NCI-H1092 (cell line): ENCODE measurements at places on chromosomes 4 and X.
A peak's percentile ranks its signal among the peaks of the same experiment; 100 is the strongest.

- no peak for DNase-seq
Observed at GRCh38 chr4:159097785-159098184, 5.1 kb upstream of the RAPGEF2 start.

GRCh38 chr4:20356565-20356964, 104.9 kb downstream of the SLIT2 start:
- DNase-seq = peak; percentile 88

DNA sequence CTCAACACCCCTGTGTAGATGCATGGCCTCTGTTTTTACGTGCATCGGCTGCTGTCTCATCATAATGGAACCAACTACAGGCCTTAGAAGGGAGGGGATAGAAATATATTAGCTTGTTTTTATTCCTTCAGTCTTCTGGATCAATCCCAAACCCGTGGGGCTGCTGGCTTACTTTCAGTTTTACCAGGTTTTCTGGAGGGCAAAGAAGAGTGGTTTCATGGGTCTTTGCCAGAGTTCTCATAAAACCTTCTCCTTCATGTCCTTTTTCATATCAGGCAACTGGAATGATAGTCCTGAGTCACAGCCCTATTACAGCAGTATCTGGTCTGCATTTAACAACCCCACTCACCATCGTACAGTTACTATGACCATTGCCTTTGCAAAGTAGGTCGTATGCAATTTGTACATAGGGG, 34.6 kb downstream of the PPP2R2C start:
- no peak for DNase-seq

GRCh38 chr4:40288566-40288965, 46.6 kb upstream of the CHRNA9 start:
- no peak for DNase-seq

DNA sequence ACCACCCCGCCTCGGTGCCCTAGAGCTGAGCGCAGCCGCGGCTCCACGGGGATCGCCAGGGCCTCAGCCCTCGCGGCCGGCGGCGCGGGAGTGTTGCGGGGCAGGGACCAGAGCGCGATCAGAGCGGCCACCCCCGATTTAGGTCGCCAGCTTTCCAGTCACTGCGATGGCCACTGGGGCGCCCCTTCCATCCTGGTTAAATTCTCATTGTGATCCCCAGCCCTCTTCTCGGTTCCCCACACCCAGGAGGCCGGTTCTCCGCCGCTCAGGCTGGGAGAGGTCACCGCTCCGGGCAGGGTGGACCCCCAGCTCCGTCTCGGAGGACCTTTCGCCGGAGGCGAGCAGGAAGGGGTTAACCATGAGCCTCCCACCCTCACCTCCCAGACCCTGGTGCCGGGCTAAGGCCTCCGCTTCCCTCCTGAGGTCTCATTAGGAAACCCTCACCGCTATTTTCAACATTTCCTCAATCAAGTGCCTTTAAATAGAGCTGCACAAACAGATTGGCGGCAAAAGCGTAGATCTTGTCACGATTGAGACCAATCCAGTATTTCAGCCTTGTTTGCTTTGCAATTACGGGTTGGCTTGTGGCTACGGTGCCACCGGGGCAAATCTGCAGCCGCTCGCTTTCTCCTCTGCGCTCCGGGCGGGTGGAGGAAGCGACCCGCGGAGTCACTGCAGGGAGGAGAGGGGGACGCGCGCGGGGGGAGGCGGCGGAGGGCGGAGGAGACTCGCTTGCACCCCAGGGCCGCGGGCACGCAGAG, 8.3 kb upstream of the HAND2 start:
- peak; percentile 58 for DNase-seq

- DNase-seq = peak; percentile 9
Observed at GRCh38 chr4:48315728-48316630, 25.4 kb upstream of the SLAIN2 start.

- DNase-seq = peak; percentile 11
Observed at GRCh38 chrX:115642895-115643530, 82.0 kb downstream of the PLS3 start.

GRCh38 chr4:77375866-77376607, 219.0 kb downstream of the CCNG2 start:
- DNase-seq = no peak

GRCh38 chr4:52750819-52751486, at the start of gene ERVMER34-1:
ERVMER34-1 (minus strand) TSS chr4:52751425; CDS start chr4:52745520, 5,905 bp downstream.
- DNase-seq = no peak

GRCh38 chr4:101122019-101122418, 225.3 kb downstream of the PPP3CA start:
- no peak for DNase-seq

DNA sequence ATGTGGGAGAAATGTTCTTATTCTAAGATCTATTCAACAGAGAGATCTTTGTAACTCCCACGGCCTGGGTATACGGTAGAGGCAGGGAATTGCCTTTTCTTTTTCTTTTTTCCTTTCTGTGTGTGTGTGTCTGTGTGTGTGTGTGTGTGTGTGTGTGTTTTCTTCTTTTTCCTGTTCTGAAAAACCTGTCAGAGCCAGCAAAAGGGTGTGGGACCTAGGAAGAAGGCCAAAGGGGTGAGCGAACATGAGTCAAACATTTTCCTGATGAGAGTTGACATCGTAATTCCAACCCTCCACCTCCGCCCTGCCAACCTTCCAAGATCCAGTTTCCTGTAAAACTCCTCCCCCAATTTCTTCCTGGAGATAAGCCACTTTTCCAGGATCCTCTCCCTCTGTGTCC, 2.8 kb upstream of the CHIC2 start:
- no peak for DNase-seq

- DNase-seq = no peak
Observed at GRCh38 chr4:126965877-126966276, 666.9 kb upstream of the INTU start.

- no peak for DNase-seq
Observed at GRCh38 chr4:187547316-187547715, 448.3 kb upstream of the ZFP42 start.

GRCh38 chr4:10099499-10100325, 16.9 kb downstream of the WDR1 start:
- no peak for DNase-seq

- no peak for DNase-seq
Observed at GRCh38 chrX:145727476-145727875, 90.2 kb upstream of the SLITRK2 start.

DNA sequence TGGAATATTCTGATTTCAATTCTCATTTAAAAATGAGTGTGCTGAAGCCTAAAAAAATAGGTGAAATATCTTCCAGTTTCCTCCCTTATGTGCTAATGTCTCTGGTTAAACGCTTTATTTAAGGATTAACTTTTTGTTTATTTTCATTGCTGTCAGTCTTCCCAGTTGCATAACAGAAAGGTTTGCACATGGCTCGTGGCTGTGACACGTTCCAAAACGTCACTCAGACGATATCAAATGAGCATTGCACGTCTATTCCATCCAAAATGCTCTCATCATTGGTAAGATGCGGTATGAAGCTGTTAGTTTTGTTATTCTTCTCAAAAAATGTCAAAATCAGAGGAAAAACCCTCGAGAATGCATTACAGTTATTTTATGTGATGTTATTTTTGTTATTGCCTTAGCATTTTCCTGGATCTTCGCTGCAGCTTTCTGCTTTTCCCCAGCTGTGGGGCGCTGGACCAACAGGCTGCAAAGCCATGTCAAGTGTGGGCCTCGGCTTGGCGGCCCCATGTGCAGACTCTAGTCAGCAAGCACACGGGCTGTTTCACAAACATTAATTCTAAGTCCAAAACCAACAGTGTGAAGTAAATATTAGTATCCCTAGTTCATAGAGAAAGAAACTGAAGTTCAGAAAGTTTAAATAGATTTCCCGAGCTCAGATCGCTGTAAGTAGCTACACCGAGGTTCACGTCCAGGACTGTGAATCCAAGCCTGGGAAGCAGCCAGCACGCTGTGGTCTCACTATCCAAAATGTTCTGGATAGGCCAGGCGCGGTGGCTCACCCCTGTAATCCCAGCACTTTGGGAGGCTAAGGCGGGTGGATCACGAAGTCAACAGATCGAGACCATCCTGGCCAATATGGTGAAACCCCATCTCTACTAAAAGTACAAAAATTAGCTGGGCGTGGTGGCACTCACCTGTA, 793.4 kb upstream of the FRG1 start:
- DNase-seq = no peak

DNA sequence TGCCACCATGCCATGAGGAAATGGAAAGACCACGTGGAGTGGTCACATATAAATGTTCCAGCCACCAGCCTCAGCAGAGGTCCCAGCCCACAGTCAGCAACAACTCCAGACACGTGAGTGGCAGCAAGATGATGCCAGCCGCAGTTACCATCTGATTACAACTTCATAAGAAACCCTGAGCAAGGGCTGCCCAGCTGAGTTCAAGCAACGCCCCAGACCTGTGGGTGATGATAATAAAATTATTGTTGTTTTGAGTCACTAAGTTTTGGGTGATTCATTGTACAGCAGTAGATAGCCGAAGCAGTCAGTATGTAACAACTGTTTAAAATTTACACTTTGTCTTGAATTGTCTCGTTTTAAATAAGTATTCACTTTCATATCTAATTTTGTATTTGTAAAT, 5.8 kb upstream of the CCNG2 start:
- DNase-seq = no peak

DNA sequence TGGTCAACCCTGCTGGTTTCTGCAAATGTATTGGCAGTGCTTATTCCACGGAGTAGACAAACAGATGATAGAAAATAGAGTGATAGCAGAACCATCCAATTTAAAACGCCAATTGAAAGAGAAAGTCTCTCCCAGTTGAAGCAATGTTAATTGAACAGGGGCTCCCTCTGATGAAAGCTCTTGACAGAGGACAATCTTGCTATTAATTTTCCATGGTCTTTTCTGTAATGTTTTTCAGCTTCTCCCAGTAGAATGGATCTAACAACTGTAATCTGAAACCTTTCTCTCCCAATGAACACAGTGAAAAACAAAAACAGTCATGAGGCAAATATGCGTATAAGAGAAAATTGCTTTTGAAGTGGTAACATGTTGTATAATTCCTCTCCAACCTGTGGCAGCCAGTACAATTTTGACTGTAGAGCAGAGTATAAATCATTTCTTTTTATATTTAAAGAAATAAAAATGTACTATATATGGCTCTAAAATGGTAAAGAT, 225.1 kb upstream of the GALNTL6 start:
- DNase-seq = no peak

DNA sequence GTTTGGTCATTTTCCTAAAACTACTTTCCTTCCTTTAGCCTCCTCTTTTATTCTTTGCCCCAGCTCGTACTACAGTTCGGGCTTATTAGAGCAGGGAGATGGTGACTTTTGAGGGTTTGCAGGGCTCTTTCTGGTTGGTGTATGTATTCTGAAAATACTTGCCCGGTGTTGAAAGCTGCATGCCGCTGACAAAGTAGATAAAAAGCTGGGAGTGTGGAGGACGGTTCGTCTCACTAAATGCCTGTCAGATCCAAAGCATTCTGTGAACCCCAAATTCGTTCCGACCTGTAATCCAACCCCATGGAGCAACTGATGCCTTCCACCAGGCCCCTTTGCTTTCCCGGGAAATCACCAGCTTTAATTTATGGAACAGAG, 19.2 kb downstream of the TRIM2 start:
- DNase-seq = no peak

- peak; percentile 2 for DNase-seq
Observed at GRCh38 chr4:157978680-157979361, 194.0 kb downstream of the GASK1B start.

DNA sequence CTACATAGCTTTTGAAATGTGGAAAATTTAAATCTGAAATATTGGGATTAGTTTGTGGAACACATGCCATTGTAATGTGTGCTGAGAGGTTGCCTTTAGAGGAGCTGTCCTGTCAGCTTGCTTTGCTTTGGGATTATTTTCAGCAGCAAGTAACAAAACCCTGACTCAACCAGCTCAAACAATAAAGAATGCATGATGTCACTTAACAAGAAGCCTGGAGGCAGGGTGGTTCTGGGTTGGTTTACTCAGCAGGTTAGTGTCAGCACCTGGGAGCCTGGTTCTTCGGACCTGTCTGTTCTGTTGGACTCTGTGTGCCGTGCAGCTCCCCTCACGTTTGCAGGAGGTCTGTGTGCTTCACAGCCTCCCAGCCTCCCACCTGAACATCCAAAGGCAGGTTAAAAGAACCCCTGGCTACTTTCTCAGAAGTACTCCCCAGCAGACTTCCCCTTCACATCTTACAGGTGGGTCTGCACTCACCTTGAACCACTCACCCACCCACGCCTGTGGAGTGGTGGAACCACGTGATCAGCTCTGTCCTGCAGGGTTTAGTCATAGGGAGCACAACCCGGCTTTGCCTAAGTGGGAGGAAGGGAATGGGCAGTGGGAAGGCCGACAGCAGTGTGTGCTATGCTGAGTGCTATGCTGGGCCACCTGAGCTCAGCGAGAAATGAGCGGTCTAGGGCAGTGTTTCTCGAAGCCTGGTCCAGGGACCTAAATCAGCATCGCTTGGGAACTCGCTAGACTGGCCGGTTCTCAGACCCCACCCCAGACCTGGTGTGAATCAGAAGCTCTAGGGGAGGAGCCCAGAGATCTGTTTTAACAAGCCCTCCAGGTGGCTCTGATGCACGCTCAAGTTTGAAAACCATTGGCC, 20.4 kb downstream of the TMEM131L start:
- DNase-seq = no peak

DNA sequence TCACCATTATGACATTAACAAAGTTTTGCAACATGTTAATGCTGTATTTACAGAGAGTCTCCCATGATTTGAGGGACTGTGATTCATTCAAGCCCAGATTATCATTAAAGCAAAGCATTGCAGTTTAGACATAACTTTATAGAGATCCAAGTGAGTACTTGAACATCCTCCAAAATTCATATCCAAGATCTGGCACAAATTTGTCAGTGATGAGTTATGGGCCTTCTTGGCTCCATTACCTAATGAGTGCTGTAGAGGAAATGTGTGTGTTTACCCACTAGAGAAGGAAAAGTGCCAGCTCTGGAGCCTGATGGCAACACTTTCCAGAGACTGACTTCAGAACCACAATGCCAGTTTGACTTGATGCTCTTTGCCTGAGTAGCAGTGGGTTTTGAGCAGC, 432.3 kb downstream of the GALNTL6 start:
- no peak for DNase-seq

DNA sequence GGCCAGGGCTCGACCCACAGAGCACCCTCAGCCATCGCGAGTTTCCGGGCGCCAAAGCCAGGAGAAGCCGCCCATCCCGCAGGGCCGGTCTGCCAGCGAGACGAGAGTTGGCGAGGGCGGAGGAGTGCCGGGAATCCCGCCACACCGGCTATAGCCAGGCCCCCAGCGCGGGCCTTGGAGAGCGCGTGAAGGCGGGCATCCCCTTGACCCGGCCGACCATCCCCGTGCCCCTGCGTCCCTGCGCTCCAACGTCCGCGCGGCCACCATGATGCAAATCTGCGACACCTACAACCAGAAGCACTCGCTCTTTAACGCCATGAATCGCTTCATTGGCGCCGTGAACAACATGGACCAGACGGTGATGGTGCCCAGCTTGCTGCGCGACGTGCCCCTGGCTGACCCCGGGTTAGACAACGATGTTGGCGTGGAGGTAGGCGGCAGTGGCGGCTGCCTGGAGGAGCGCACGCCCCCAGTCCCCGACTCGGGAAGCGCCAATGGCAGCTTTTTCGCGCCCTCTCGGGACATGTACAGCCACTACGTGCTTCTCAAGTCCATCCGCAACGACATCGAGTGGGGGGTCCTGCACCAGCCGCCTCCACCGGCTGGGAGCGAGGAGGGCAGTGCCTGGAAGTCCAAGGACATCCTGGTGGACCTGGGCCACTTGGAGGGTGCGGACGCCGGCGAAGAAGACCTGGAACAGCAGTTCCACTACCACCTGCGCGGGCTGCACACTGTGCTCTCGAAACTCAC, 3.6 kb downstream of the MID1IP1 start:
- no peak for DNase-seq
